ENCODE measurements at places on chromosomes 11 and 22. TPM values are rescaled to one million over a fixed set of nuclear protein-coding genes. Genes with fewer than 3 reads are reported as not detected.

GRCh38 chr11:35261197-35261596 is 122.2 kb downstream of the CD44 start:
- DNase-seq: no peak

GRCh38 chr22:20215742-20216141 is 52.4 kb downstream of the RTN4R start:
- no peak for DNase-seq

- DNase-seq: no peak
These were observed 94.6 kb upstream of the OR9G4 start for GRCh38 chr11:56842814-56843794.

- no peak for DNase-seq
These were observed 9.8 kb downstream of the MS4A18 start for GRCh38 chr11:60734279-60734678.

GRCh38 chr11:110376021-110376420 is 53.7 kb upstream of the FDX1 start:
- DNase-seq: no peak

GRCh38 chr22:43066844-43067385 is 22.3 kb downstream of the TTLL1 start:
- no peak for DNase-seq

DNA sequence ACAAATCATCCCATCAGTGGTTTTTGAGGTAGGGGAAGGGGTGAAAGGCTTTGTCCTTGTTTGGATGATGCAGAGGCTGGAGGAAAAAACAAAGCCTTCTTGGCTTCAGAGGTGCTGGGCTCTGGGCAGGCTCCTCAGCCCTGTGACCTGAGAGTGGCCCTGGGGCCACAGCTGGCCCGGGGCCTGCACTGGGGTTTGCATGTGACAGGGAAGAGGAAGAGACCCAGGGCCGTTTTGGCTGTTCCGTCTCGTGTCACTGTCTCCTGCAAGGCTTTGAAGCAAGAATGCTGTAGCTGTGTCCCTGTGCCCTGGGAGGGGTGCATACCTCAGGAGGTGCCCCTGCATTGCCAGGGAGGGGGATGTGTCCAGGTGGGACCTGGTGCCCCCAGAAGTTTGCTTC is 12.6 kb downstream of the ARHGAP8 start:
- no peak for DNase-seq

DNA sequence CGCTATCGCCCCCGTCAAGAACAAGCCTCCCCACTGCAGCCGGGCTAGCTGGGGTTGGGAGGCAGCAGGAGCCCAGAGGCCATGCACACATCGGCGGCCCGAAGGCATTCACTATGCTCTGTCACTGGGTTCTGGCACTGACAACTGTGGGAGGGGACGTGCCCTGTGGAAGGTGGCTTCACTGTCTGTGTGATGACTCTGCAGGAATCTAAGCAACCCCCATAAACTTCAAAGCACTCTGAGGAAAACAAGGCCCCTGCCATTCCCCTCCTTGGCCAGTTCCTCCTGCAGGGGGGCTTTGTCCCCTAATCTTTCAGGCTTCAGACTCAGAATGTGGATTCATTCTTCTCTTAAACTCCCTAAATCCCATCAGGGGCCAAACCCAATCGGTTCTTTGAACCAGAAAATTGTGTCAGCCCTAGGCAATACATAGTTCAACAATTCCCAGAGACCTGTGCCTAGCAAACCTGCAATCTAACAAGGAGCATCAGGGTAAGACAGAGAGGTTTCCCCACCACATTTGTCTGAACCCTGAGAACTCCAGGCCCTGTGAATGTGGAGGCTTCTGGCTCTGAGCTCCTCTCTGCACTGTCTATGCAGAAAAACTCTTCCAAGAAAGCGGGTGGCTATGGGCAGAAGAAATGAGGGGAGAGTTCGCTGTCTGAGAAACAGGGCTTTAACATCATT is 1477.2 kb downstream of the TBC1D22A start:
- no peak for DNase-seq

DNA sequence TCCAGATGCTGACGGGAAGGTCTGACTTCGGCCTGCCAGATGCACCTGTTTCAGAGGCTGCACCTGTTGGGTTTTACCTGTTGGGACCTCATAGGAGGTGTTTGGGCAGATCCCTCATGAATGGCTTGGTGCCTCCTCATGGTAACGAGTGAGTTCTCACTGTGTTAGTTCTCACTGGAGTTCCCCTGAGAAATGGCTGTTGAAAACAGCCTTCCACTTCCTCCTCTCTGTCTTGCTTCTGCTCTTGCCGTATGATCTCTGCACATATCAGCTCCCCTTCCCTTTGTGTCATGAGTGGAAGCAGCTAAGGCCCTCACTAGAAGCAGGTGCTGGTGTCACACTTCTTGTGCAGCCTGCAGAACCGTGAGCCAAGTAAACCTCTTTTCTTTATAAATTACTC is 207.6 kb upstream of the SEZ6L start:
- no peak for DNase-seq

DNA sequence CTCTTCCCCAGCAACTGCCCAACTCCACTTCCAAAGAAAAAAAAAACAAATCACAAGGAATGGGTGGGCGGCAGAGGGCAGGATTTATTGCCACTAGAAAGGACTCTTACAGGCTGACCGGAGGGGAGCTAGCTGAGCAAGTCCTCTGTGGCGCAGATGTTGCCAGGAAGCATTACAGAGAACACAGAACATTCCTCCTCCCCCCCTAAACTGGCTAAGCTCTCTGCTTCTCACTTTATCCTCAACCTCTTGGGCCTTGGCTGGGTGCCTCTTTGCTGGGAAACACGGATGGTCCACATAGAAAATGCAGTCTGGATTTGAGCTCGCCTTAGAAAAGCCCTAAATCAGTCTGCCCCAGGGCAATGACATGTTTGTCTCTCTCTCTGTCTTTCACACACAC is 12.6 kb upstream of the FJX1 start:
- peak; percentile 32 for DNase-seq

GRCh38 chr11:23944923-23945322 is 551.9 kb upstream of the LUZP2 start:
- no peak for DNase-seq

GRCh38 chr11:10481560-10482349 is 26.7 kb downstream of the AMPD3 start:
- DNase-seq: no peak

GRCh38 chr11:65847746-65848145 is 10.2 kb downstream of the CFL1 start:
- no peak for DNase-seq

DNA sequence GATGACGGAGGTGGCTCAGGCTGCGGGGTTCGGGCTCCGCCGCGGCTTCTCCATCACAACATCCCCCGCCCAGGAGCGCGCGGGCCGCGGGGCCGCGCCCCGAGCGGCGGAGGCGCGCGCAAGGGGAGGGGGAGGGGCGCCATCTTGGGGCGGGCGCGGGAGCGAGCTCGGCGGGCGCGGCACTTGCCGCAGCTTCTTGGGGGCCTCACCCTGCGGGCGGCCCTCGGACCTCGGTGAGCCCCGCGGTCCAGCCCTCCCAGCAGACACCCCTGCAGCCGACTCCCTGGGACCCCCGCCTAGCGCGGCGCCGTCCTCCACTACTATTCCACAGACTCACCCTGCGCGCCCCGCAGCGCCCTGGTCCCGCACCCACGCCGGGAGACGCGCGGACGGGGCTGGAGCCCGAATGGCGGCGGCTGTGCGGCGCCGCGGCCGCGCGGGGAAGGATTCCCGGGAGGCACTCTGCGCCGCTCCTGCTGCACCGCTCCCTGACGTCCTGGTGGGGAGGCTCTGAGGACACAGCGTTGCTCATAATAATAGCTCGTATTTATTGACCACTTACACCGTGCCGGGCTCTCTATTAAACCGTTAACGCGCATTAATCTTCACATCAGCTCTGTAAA is at the start of gene APBB1:
APBB1 (minus strand) TSS at position 86 of the 623 bp plus-strand sequence. CDS start 7,747 bp downstream, outside the sequence.
- peak; percentile 78 for DNase-seq

- DNase-seq: no peak
These were observed 7.9 kb downstream of the ADORA2A start for GRCh38 chr22:24435323-24435645.

GRCh38 chr11:20024172-20024935 is 135.9 kb downstream of the DBX1 start:
- no peak for DNase-seq

GRCh38 chr11:811446-812245 is 1.9 kb downstream of the RPLP2 start:
- DNase-seq: no peak

DNA sequence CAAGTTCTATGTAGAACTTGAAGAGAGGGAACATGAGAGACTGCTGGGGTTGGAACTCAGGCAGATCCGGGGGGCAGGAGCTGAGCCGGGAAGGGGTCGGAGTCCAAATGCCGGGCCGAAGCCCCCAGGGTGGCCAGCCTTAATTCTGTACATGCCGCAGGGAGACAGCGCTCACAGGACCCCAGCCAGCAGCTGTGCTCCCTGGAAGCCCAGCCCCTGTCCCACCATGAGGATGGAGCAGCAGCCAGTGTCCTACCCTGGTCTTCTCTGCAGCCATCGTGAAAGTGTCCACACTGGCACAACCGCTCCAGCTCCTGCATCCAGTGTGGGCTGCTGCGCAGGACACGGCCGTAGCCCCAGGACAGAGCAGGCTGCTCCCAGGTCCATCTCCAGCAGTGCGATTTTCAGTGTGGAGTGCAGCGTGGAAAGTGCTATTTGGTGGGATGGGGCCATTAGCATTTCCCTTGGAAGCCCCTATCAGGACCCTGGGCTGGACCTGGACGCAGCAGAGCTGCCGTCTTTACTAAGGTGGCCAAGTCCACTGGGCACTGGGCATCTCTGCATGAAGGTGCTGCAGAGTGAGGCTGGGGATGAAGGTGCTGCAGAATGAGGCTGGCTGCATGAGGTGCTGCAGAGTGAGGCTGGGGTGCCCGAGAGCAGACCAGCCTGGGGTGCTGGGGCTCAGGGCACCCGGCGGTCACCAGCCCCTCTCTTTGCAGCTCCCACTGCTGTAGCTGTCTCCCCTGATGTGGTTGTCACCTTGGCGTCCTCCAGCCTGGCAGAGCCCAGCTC is 737.4 kb downstream of the BRD1 start:
- no peak for DNase-seq

DNA sequence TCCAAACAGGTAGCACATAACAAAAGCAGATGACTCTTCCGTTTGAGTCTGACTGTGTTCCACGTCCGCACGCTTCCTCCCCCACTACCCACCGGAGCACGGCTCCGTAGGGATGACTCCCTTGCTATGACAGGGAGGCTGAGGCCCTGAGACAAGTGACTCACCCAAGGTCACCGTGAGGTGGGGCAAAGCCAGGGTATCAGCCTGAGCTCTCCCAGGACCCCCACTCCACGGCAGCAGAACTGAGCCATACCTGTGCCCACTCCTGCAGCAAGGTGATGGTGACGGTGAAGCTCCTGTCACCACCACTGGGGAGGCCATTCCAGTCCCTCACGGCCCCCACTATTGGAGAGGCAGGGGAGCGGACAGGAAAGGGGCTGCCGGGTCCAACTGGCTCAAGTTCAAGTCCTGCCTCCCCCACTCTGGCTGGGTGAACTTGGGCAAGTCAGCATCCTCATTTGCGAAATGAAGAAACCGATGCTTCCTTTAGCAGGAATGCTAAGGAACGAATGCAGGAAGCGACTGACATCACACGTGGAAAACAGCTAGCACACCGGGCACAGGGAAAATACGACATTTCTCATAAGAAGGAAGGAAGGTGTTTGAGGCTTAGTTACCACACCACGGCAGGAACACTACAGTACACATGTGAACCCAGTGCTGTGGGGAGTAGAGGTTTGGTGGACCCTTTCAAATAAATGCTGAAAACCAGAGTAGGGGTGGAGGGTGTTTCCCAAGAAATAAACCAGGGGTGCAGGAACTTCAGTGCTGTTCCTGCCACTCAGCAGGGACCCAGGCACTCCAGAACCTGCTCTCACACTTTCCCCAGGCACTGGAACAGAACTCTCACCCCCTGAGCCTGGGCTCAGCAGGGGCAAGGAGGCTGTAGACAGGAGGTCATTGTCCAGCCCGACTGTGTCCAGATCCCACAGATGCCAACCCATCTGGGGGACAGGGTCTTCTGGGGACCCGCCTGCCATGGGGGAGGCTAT is 32.4 kb upstream of the CBX7 start:
- DNase-seq: no peak

The TM7SF2 gene
- 58.4 TPM for total RNA-seq

The CABP4 gene
- not detected for total RNA-seq

The UPK2 gene
- total RNA-seq: not detected

The SLC5A1 gene
- total RNA-seq: 134 TPM

The APOBEC3F gene
- 1.3 TPM for total RNA-seq

The PRR33 gene
- 4.2 TPM for total RNA-seq

The ATM gene
- total RNA-seq: 31.2 TPM

The TRIM48 gene
- total RNA-seq: not detected

The RPLP2 gene
- total RNA-seq: 933 TPM

The TOB2 gene
- total RNA-seq: 56.5 TPM

The SYCE3 gene
- not detected for total RNA-seq

The HBG1 gene
- total RNA-seq: not detected

The GRIK4 gene
- 0.12 TPM for total RNA-seq

The IGSF9B gene
- 46.3 TPM for total RNA-seq

The APOBEC3C gene
- total RNA-seq: 26.3 TPM

The RFPL3 gene
- not detected for total RNA-seq

The SLC7A4 gene
- not detected for total RNA-seq

The BAIAP2L2 gene
- 0.10 TPM for total RNA-seq

All from heart left ventricle (tissue), 16 donors.